ENCODE measurements at places on chromosomes 6 and 20.

- peaks cover 8% of the 10 kb centered on the region for H3K36me3 ChIP-seq
- H3K4me1 ChIP-seq = peaks cover 33% of the 10 kb centered on the region
Observed at GRCh38 chr20:31602779-31603441, 2.2 kb upstream of the ID1 start.

GRCh38 chr6:116030770-116031169 lies 29.9 kb downstream of the FRK start:
- no peaks in the 10 kb centered on the region for H3K27me3 ChIP-seq
- H3K27ac ChIP-seq = no peak overlapping the region
- H3K36me3 ChIP-seq = peaks cover 13% of the 10 kb centered on the region
- no peak for DNase-seq
- H3K4me3 ChIP-seq = no peak overlapping the region

DNA sequence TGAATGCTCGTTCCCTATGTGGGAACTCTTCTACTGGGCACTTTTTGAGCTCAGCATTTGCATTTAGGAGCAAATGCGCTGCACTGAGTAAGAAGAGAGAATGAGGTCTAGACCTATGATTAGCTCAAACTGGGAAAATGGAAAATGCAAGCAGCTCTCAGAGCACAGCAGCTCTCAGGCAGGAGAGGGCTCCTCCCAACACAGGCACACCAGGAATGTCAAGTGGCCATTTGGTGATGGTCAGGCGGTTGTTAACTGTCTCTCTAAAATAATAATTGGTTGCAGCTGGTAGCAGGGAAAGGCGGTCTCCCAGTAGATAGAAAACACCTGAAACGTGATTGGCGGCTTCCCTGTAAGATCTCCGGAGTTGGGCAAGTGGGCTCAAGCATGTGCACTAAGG lies 162.0 kb upstream of the ECI2 start:
- no peaks in the 10 kb centered on the region for H3K36me3 ChIP-seq
- no peaks in the 10 kb centered on the region for H3K27me3 ChIP-seq
- no peak overlapping the region for H3K27ac ChIP-seq
- no peak for DNase-seq
- H3K4me3 ChIP-seq = no peak overlapping the region

- DNase-seq = no peak
- no peak overlapping the region for H3K4me3 ChIP-seq
- H3K27me3 ChIP-seq = peaks cover 33% of the 10 kb centered on the region
- no peak overlapping the region for H3K27ac ChIP-seq
- H3K4me1 ChIP-seq = no peaks in the 10 kb centered on the region
Observed at GRCh38 chr6:170222498-170223471, 68.1 kb downstream of the DLL1 start.

All from PC-9 (cell line).